ENCODE measurements at places on chromosomes 1 and 21.

DNA sequence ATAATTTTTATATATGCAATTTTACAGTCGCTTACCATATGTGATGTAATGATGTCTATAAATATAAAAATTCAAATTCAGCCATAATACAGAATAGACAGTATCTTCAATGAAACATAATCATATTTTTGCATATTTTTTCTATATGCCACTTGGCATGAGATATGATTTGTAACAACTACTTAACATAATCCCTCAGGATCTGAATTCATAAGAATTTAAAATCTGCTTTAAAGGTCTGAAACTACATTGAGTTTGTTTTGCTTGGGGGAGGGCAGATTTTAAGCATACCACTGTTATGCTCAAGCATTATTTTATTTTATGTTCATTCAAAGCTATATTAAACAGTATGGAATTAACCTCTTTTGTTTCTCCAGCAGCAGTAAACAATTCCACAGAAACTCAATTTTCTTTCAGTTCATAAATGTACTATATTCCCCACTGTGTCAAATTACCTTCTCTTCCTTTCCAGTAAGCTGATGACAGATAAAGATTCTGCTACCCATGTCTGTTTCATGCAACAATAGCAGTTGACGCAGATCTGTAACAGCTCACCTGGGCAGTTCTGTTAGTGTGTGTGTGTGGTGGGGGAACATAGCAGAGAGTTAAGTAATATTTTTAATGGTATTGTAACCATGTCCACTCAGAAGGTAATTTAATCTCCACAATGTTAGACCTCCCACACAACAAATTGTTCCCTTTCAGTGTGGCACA, 224.8 kb downstream of the NTNG1 start:
- DNase-seq, result no peak

DNA sequence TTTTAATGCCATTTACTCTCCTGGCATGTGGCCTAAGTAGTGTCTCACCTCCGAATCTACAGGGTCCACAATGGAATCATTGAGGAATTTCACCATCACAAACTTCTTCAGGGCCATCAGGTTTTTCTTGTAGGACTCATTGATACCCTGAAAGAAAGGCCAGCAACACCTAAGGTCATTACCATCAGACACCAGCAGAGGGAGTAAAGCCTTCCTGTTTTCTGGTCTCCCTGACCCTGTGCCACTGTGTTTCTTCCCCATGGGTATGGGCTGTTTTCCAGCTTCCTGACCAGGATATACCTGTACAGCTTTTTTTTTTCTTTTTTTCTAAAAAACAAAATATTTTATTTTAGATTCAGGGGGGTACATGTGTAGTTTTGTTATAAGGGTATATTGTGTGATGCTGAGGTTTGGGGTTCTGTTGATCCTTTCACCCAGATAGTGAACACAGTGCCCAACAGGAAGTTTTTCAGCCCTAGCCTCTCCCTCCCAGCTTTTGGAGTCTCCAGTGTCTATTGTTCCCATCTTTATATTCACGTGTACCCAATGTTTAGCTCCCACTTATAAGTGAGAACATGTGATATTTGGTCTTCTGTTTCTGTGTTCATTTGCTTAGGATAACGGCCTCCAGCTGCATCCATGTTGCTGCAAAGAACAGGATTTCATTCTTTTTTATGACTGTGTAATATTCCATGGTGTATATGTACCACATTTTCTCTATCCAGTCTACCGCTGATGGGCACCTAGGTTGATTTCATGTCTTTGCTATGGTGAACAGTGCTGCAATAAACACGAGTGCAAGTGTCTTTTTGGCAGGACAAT, 18.3 kb downstream of the PPT1 start:
- peak; percentile 59 for DNase-seq

- DNase-seq, result no peak
Observed at GRCh38 chr1:93031711-93032110, 47.4 kb upstream of the MTF2 start.

GRCh38 chr1:182211386-182211785, 149.9 kb upstream of the ZNF648 start:
- no peak for DNase-seq

- DNase-seq, result no peak
Observed at GRCh38 chr1:235511470-235512240, 7.4 kb upstream of the B3GALNT2 start.

DNA sequence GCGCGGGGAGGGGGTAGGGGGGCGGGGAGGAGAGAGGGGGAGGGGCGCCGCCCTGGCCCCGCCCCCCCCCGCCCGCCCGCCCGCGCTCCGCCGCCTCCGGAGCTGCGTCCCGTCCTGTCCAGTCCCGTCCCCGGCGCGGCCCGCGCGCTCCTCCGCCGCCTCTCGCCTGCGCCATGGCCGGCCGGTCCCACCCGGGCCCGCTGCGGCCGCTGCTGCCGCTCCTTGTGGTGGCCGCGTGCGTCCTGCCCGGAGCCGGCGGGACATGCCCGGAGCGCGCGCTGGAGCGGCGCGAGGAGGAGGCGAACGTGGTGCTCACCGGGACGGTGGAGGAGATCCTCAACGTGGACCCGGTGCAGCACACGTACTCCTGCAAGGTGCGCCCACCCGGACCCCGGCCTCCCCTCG, at the start of gene AGRN:
AGRN (plus strand) TSS at position 121 of the 405 bp plus-strand sequence; CDS start at position 174, 53 bp downstream.
- peak; percentile 85 for DNase-seq

- DNase-seq, result peak; percentile 62
Observed at GRCh38 chr1:43935711-43936427, 2.3 kb downstream of the ARTN start.

- no peak for DNase-seq
Observed at GRCh38 chr1:214793708-214794107, 190.7 kb downstream of the CENPF start.

DNA sequence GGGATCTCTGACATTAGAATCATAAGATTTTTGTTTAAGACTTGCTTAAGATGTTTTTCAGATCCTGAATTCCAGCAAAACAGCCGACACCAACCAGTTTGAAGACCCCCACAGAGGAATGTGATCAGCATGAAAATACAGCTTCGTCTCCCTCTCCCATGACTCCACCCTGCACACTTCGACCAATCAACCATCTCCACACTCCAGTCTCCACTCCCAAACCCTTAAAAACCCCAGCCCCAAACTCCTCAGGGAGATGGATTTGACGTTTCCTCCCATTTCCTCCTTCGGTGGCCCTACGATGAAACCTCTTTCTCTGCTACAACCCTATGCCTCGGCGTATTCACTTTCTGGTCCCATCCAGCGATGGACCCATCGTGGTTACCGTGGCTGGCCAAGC, 30.1 kb upstream of the KIF26B start:
- no peak for DNase-seq

DNA sequence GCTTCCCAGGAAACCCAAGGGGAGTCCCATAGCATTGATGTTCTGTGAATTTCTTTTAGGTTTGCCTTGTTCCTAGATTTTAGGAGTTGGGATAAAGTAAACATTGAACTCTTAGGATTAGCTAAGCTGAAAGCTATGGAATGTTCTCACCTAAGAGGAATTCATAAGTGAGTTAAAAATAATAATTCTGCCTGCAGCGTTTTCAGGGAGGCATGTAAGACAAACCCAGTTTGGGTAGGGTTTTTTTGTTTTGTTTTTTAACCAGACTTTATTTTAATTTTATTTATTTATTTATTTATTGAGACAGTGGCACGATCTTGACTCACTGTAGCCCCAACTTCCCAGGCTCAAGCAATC, 28.9 kb upstream of the CD101 start:
- no peak for DNase-seq

DNA sequence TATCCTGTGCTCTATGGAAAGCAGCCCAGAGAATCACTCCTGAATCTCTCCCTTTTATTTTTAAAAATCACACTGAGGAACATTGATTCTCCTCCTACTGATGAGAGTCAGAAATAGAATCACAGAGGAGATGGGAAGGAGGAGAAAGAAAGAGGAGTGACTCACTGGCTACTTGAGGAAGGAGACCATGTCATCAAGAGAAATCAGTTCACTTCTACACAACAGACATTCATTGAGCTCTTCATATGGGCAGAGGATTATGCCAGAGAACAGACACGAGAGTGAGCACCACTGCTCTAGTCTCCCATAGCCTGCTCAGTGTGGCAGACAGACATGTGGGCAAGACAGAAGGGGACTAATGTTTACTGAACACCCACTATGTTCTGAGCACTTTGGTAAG, 44.2 kb downstream of the RAB3B start:
- DNase-seq, result no peak

GRCh38 chr1:107572674-107573211, 392.2 kb downstream of the VAV3 start:
- no peak for DNase-seq

DNA sequence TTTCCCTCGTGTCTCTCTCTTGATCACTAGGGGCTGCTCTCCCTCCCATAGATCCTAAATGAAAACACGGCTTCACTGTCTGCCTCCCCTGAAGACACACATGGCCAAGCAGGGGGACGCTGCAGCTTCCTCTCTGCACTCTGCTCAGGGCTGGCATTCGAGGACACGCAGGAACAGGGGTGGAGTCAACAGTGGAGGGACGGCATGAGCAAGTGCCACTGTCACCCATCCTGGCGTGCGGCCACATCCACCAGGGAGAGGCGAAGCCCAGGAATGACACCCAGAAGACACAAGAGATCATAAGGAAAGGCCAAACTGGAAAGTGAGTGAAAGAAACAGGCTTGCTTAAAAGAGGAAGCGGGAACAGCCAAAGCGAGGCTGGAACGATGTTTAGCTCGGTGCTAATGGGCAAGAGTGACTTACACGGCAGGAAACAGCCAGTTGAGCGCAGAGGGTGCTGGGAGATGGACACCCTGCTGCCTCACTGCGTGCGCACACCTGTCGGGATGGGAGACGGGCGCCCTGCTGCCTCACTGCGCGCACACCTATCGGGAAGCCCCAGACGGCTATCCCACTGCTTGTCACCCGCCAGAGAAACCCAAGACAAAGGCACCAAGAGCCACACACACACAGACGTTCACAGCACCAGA, 13.6 kb upstream of the C1QTNF12 start:
- no peak for DNase-seq

GRCh38 chr1:221907166-221907932, 165.5 kb upstream of the DUSP10 start:
- DNase-seq, result no peak

GRCh38 chr1:22553991-22554522, 9.2 kb upstream of the EPHA8 start:
- DNase-seq, result no peak

DNA sequence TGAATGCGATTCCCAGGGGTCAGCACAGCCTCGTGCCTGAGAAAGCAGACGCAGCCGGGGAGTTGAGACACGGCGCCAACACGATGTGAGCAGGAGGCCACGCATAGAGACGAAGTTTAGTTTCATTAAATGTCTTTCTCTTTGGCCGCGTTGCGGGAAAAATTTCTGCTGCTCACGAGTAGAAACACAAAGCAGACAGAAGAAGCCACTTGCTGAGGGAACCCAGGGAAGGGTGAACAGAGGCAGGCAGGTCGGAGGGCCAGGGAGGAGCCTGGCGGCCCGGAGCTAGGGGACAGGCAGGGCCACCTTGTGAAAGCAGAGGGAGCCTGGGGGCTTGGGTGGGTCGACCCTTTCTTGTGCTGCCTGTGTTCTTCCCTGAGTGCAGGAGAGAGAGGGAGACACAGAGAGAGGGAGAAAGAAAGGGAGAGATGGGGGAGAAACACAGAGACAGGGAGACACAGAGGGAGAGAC, 33.2 kb downstream of the POFUT2 start:
- peak; percentile 38 for DNase-seq

DNA sequence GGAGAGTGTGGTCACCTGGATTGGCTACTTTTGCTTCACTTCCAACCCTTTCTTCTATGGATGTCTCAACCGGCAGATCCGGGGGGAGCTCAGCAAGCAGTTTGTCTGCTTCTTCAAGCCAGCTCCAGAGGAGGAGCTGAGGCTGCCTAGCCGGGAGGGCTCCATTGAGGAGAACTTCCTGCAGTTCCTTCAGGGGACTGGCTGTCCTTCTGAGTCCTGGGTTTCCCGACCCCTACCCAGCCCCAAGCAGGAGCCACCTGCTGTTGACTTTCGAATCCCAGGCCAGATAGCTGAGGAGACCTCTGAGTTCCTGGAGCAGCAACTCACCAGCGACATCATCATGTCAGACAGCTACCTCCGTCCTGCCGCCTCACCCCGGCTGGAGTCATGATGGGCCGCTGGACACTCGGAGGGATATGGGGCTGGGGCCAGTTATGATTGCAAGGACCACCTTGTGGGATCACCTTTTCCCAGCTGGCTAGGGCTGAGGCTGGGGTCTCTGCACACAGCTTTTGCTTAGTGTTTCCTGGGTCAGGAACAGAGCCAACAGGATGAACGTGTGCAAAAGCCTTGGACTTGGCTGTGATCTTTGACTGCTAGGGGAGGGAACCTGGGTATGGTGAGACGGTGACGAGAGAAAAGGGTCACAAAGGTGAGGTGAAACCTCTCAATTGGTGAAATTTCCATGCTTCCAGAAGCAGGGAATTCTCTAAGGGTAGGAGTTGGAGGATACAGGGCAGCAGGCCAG, 4.3 kb upstream of the GNAI3 start:
- DNase-seq, result no peak

GRCh38 chr1:147717051-147717705, 43.2 kb downstream of the GJA5 start:
- DNase-seq, result no peak

DNA sequence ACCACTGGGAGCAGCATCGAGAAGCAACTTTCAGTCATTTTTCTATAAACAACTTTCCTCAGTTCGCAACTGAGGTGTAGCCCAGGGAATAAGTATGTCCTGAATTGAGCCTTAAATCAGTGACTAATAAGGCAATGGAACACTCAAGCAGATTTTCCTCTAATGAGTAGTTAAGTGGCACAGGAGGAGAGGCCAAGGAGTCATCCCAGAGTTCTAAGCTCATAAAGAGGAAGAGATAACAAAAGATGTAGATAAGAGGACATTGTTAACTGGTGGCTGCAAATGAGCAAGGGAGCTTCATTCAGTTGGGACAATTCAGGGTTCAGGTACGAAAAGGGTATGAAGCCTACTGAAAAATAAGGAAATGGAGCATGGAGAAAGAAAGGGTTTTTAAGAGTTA, 64.5 kb downstream of the LRRC40 start:
- DNase-seq, result no peak

GRCh38 chr1:89724369-89725010, 91.6 kb downstream of the LRRC8C start:
- no peak for DNase-seq

GRCh38 chr1:173020138-173020750, 30.5 kb downstream of the TNFSF18 start:
- DNase-seq, result no peak
